Caki2 (cell line): ENCODE measurements at places on chromosomes 2 and 18. TPM values are rescaled to one million over a fixed set of nuclear protein-coding genes. Genes with fewer than 3 reads are reported as not detected.

LHCGR gene
- total RNA-seq = not detected in 2 replicates

- DNase-seq = no peak
These were observed 53.5 kb upstream of the ZDBF2 start for GRCh38 chr2:206220997-206221396.

FRZB gene
- total RNA-seq = not detected in 2 replicates

DNA sequence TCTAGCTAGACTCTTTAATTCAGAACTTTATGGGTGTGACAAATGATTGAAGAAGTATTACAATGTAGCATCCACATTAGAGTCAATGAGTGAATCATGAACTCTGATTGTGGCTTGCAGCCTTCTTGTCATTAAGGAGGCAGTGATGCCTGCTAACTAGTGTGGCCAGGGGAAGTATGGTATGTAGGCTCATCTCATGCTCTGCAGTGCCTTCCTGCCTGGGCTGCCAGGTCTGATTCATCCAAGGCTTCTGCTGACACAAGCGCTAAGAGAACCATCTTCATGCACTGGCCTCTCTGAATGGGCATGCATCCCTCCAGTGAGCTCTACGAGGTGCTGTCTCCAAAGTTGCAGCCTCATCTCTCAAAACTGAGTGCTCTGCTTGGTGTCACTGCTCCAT is 144.3 kb downstream of the MTCL1 start:
- no peak for DNase-seq

DNA sequence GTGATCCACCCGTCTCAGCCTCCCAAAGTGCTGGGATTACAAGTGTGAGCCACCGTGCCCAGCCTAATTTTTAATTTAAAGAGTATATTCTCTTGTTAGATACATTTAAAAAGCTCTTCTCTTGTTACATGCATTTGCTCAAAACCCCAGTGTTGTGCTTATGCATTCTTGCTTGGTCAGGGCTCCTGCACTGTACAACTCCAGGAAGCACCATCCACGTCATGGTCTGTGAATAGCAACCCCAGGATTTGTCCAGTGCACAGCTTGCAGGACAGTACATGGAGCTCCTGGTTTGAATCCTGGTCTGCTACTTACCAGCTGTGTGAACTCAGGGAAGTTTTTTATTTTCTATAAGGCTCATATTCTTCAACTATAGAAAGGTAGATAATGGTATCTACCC is 80.8 kb downstream of the MDH1 start:
- DNase-seq = no peak

CCDC178 gene
- total RNA-seq = not detected in 2 replicates

GRCh38 chr2:184004289-184004947 is 593.9 kb upstream of the ZNF804A start:
- no peak for DNase-seq

- no peak for DNase-seq
These were observed 618.3 kb upstream of the SETBP1 start for GRCh38 chr18:44062345-44062744.

SERPINB13 gene
- not detected in 2 replicates for total RNA-seq

DNA sequence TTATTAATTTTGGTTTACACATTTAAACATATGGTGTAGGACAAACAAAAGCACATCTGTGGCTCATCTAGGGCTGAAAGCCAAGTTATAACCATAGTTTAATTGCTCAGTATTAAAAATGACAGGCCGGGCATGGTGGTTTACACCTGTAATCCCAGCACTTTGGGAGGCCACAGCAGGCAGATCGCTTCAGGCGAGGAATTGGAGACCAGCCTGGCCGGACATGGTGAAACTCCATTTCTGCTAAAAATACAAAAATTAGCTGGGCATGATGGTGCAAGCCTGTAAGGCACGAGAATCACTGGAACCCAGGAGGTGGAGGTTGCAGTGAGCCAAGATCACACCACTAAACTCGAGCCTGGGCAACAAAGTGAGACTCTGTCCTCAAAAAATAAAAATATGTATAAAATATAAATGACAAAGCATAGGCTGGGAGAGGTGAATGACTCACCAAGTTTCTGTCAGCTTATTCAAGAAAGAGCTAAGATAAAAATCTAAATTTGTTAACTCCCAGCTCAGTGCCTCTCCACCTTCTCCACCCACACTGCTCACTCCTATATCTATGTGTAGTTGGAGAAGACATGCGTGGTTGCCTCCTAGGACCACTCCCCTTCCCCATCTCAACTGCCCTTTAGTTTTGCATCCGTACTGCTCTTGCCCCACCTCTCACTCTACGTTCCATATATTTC is 79.2 kb upstream of the PID1 start:
- no peak for DNase-seq

DNA sequence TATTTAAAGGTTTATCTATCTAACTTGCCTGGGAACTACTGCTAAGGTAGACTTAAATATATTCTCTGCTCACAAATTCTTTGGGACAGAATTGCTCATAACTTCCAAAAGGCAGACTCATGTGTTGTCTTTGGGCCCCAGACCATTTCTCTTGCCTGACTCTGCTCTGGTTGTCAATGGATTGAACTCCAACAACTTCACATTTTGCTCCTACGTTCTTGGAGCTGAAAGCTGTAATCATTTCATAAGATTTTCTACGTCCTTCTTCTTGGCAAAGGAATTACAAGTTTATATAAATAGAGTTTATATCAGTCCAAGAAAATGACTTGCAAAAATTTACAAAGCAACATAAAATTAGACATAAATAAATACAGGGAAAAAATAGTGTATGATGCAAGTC is 32.9 kb upstream of the PPM1B start:
- DNase-seq = no peak

C1QL2 gene
- total RNA-seq = not detected in 2 replicates

DNA sequence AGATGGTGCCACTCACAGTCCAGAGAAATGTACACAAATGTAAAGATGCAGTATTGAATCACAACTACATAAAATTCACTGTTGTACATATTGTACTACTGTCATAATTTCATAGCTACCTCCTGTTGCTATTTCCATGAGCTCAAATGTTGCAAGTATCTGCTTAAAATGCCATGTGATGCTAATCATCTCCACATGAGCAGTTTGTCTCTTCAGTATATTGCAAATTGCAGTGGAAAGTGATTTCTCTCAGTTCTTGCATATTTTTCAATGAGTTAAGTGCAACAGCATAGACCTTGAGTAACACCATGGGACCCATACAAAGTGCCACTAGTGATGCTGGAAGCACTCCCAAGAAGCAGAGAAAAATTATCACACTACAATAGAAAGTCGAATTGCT is 51.9 kb downstream of the MAIP1 start:
- DNase-seq = no peak

ITPRIPL1 gene
- not detected in 2 replicates for total RNA-seq

DNA sequence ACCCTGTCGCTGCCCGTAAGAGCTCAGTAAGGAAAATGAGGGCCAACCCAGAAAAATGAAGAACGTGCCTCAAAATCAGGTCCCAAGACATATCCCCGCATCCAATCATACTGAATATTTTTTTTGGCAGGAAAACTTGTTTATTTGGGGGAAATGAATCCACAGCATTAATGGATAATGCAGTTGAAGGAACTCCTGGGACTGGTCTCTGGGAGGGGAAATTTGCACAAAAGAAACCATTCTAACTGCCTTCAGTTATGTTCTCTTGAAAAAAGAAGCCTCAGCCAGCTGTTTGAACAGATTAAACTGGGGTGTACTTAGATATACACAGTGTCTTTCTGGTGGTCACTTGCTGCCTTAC is 61.3 kb downstream of the SPRED2 start:
- DNase-seq = no peak

MAPRE3 gene
- 25.9 and 33.5 TPM in 2 replicates for total RNA-seq

DNA sequence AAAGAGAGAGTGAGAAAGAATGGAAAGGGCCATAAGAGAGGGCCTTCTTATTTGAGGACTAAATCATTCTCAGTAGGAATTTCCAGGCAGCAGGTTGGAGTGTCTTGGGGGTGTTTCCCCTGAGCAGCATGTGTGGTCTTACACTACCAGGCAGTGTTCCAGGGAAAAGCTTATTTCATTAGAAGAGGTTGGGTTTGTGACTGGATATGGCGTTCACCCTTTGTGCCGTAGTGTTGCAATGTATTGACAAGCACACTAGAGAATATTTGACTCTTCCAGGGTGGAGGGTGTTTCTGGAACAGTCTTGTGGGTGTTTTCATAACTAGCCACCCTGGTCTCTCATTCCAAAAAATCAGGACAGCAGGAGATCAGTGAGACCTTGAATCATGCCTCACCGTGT is 105.5 kb downstream of the NRP2 start:
- DNase-seq = no peak
